ENCODE measurements at places on chromosomes 3 and 15.

DNA sequence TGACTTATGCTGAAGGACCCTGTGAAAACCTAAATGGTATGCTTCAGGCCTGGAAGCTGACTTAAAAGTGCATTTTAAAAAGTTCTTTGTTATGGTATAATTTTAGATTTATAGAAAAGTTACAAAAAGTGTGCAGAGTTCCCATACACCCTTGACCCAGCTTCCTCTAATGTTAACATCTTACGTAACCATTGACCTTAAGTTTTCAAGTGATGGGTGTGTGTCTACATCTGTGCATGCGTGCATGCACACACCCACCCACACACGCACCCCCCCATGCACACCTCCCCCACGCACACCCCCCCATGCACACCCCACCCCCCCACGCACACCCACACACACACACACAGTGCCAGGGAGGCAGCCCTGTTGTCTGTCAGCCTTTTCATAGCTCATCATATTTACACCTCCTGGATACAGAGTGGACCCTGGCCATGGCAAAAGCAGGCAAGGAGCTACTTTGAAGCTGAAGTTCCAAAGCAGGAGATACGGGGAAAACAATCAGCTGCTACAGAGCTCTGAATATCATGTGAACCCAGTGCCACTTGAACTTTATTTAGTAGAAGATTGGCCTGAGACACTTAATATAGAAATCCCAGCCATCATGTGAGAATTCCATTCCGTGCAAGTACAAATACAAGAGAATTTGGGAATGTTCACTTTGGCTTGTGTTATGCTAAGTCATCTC is 30.0 kb upstream of the TRAK1 start:
- no peak for DNase-seq

- DNase-seq, result no peak
Observed at GRCh38 chr3:11610044-11610671, 33.6 kb downstream of the VGLL4 start.

GRCh38 chr3:175477651-175478224 is 618.6 kb downstream of the NAALADL2 start:
- DNase-seq, result no peak

- no peak for DNase-seq
Observed at GRCh38 chr3:109132801-109133473, 3.6 kb upstream of the C3orf85 start.

DNA sequence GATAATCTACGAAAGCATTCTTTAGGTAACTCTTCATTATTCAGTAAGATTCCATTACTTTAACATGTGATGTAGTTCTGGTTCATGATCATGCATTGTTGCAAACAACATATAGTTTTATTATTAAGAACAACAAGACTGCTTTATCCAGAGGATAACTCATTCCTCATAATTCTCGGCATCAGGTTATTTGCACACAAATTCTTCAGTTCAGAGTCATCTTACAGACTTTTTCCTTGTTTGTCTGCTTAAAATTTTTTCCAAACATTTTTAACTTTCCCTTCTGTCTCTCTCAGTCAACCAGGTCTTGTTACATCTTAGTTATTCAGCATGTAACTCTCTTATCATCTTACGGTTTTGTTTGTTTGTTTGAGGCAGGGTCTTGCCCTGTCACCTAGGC is 60.1 kb downstream of the VGLL3 start:
- DNase-seq, result no peak

DNA sequence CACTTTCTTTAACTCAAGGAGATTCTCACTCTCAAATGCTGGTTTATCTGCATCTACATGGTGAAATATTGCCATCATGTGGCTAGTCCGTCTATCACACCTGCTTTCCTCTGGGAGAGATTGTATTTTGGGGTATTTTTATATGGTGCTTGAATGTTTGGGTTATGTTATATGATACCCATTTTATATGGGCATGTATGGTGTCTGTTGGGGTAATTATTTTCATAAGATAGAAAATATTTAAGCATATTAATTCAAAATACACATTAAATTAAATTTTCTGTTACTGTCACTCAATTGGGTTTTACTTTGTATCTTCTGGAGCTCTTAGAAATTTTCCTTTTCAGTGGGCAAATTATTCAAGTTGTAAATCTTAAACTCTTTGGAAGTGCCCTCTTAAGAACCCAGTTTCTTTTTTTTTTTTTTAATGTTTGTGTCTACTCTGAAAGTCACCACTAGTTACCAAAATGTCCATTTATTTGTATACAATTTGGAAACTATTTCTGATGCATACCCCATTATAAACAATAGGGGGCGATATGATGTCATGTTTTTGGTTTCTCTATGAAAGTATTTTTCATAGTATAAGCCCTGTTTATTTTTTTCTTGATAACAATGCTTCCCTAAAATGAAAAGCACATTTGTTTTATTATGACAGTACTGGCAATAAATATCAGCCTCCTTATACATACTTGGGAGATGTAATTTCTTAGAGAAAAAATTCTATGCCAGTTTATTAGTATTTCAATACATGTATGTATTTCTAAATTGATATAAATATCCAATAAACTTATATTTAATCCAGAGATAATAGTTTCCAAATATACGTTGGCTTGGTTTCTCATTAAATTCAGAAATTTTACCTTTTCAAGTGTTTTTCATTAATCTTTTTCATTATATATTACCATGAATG is 36.1 kb upstream of the PLSCR5 start:
- DNase-seq, result no peak

DNA sequence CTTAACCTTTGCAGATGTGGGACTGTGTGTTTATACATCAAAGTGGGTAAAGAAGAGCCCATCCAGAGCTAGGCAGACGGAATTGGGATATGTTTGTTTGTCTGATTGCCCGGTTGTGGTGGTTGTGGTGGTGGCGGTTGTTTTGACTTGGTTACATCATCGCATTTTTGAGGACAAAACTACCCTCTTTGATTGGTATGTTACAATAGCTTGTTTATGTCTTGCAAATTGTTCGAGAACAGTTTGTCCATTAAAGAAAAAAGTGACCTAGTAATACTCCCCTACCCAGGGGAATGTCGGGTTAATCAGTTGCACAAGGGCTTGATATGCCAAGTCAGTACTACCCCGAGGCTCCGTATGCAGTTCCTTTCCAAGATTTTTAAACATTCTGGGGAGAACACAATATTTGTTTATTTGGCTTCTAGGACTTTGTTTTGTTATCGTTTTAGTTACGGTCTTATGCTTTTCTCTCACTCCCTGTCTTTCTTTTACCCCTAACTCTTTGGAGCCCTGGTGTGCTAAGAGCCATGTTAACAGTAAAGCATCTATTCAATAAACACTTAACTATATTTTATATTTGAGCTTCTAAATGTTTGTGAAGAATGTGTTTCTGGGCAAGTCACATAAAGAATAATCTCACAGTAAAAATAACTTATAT is 315.4 kb downstream of the LPP start:
- no peak for DNase-seq

- DNase-seq, result no peak
Observed at GRCh38 chr3:143565951-143566350, 282.3 kb downstream of the SLC9A9 start.

DNA sequence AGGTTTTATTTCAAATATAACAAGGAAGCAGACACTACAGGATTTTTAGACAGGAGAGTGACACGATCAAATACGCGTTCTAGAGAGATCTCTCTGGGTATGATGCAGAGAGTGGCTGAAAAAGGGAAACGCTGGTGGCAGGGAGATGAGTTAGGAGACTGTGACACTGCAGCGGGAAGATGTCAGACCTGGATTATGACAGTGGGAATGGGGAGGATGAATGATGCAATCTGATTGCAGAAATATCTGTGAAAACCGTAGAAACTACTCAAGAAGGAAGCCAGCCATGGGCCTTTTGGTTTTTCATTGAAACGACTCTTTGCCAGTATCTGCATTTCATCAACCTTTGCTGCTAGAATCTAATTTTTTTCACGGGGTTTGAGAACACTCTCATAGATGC is 157.9 kb downstream of the FAM43A start:
- DNase-seq, result no peak

DNA sequence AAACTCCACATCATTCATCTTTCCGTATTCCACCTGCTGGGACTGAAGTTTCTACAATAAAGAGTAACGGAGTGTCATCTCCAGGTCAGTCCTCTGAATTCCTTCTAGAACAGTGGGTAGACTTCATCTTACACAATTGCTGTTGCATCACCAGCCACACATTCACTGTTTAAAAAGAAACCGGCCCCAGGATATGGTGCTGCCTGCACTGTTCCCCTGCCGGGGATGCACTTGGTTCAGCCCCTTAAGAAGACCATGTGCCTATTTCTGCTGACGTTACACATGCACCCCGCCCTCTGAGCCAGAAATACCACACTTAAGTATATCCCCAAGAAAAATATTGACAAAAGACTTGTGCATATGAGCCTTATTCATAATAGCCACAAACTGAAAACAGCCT is 233.4 kb downstream of the FEZF2 start:
- DNase-seq, result no peak

DNA sequence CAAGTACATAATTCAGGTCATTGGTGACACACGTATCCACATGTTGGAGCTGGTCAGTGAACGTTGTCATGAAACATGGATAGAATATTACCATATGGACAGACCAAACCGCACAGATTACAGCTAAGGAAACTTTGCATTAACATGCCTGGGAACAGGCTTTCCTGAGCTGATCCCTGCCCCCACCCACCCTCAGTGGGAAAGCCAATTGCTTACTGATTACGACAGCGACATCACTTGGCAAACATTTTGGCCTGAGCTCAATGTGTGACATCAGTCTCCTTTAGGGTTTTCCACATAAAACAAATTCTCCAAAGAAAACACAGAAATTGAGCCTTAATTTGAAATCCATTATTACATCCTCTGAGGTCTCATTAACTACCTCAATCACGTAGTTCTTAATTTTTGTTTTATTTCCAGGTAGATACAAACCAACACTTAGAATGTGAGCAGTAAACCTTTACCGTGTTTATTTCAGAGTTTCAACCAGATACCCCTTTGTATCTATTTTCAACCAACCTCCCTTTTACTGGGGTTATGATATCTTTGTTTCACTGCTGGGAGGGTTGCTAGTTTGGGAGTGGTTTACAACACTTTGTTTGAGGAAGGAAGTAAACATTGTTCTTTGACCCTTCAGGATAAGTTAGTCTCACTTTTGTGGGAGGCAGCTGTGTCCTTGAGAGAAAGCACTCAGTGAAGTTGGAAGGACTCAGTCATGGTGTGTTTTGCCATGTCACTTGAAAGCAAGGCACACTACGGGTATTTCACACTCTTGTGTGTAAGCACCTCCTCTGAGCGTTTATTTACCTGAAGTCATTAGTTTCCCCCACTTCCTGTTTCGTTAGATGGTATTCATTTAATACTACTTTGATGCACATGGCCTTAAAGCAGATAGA is 103.1 kb downstream of the CMSS1 start:
- no peak for DNase-seq

DNA sequence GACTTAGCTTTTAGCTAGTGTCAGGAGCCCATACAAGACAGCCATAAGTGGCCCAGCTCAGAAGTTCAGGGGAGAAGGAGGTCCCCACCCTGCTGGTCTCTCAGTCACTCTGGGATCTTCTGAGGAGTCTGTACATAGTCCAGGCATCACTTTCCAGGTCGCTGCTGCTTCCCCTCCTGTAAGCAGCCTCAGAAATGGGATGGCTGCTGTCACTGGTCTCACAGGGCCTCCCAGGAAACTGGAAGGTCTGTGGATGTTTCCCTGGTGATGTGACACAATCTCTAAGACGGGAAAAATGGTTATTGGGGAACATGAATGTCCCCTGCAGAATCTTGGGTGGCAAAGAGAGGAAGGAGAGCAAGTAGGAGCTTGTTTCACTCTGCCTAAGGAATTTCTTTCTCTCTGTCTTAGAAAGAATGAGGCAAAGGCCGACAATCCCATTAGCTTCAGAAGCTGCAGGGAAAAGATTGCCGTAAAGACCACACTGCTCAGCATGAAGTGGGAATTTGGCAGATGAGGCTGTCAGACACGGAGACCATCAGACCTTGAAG is 43.2 kb upstream of the TNFAIP8L3 start:
- DNase-seq, result no peak

- no peak for DNase-seq
Observed at GRCh38 chr3:133547432-133548041, 25.9 kb upstream of the CDV3 start.

- DNase-seq, result no peak
Observed at GRCh38 chr3:138367911-138368310, 19.5 kb downstream of the MRAS start.

DNA sequence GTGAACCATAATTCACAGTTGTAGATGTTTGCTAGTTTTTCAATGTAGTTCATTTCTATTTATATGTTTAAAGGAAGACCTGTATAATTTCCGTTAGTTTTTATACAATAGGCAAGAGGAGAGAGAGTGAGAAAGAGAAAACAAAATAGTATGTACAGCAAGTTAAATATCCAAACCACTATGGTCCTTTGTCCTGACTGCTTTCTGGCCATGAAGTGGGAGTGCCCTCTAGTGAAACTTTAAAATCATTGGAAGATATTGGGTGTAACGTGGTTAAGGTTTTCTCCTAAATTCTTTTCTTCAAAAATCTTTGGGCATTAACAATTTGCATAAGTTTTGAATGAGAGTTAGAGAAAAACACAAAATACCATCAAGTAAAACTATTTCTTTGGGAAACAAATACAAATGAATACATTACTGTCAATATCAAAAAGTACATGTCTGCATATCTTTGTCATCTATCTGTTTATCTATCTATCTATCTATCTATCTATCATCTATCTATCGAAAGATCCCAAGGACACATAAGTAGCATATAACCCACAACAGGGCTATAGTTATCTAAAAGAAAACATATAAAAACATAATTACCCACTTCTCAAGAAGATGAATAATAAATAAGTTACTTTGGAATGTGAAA is 534.6 kb upstream of the ATP11B start:
- no peak for DNase-seq

DNA sequence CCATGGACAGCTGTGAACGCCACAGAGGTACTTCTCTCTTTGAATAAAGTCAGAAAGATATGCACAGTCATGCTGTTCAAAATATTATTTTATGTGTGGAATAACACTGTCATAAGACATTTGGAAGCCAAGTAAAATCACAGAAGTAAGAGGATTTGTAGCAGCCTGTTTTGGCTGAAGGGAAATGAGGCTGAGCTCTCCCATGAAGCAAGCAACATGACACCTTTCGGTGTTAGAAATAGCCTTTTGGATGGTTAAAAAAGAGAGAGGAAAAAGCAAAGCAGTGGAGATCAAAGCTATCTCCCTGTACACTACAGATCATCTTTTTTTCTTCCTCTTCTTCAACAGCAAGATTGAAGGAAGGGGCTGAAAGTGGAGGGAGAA is 755.3 kb downstream of the ROBO1 start:
- DNase-seq, result no peak

DNA sequence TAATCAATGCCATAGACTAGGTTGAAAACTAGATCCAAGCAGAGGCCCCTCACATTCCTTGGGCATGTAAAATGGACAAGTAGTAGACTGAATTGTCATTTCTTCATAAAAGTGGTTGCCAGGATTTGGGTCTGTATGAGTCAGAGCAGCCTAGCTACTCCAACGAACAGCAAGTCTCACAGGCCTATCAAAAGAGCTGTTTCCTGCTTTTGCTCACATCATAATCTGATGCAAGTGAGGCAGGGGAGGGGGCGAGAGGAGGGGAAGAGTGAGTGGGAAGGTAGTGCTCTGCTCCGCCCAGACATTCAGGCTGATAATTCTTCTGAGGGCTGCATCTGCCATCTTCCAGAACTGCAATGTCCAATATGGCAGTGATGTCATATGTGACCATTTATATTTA is 228.9 kb upstream of the PRICKLE2 start:
- DNase-seq, result no peak
